AG09309 (cell line): ENCODE measurements at places on chromosomes 11 and 22.

- DNase-seq = no peak
These were observed 811.0 kb downstream of the METTL15 start for GRCh38 chr11:28919194-28919593.

DNA sequence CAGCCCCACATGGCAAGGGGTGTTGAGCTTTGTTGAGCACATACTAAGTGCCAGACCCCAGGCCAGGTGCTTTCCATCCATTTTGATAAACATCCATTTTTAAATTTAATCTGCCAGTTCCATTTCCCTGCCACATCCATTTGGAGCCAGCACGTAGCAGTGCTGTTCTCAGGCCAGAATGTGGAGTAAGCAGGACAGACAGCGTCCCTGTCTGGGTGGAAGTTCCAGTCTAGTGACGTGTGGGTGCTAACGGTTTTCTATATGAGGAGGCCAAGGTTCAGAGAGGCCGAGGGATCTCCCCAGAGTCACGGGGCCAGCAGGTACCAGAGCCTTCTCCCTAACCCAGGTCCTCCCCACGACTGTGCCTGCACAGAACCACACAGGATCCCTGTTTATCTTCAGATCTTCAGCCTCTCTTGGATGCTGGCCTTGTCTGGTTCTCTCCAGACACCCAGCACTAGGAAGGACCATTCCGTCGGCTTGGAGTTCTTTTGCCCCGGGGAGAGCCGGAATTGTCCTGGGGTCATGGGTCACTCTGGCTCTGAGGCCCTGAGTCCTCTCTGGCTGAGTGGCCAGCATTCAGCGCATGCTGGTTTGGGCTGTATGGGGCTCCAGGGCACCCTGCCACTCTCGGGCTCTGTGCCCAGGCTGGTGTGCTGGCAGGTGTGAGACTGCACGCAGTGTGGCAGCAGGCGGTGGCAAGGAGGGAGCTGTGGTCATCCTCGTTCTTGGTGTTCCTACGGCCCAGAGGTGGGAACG is 63.6 kb upstream of the PPARA start:
- no peak for DNase-seq

- no peak for DNase-seq
These were observed 57.6 kb downstream of the KCNC1 start for GRCh38 chr11:17792161-17792560.

GRCh38 chr11:116353589-116353988 is 419.2 kb downstream of the BUD13 start:
- DNase-seq = no peak

GRCh38 chr11:119380160-119380826 is 1.2 kb downstream of the USP2 start:
- DNase-seq = no peak

DNA sequence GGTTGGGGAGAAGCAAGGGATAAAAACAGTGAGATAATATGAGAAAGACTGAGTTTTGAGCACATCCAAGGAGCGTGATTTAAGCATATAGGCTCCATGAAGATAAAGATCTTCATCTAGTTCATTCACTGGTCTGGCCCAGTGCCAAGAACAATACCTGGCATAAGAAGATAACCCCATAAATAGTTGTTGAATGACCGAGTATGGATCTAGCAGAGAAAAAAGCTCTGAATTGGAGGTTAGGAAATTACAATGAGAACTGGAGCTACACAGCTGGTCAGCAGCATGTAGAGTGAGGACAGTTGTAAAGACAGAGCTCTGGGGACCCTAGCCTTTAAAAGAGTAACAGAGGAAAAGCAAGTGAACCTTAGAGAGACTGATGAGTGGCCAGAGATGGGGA is 33.0 kb upstream of the PAK1 start:
- no peak for DNase-seq

DNA sequence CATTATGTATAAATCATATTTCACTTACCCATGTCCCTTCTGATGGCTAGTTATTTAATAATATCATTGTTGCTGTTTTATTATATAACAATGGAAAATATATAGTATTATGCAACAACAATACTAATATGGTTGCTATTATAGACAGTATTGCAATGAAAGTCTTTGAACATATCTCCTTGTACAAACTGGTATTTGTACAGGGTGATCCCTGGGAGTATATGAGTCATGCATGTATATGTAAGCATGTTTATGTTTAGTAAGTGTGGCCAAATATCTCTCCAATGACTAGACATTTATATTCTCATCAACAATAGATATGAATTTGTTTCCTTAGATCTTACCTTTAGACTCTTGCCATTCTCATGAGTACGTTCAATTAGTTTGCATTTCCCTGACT is 55.9 kb downstream of the KCNC1 start:
- DNase-seq = no peak

- DNase-seq = no peak
These were observed 59.7 kb upstream of the CLPB start for GRCh38 chr11:72494109-72494429.

GRCh38 chr11:342328-342727 is 21.7 kb upstream of the IFITM3 start:
- no peak for DNase-seq

- DNase-seq = no peak
These were observed at the start of gene ARHGAP42 for GRCh38 chr11:100687054-100687629. Gene ARHGAP42 (plus strand): TSS chr11:100687288. CDS start chr11:100687679, 391 bp downstream.

GRCh38 chr11:86630229-86630981 is 42.0 kb downstream of the ME3 start:
- no peak for DNase-seq

GRCh38 chr11:12079726-12080556 is 30.4 kb upstream of the MICAL2 start:
- peak; percentile 97 for DNase-seq

- DNase-seq = no peak
These were observed 196.4 kb downstream of the SBF2 start for GRCh38 chr11:10097615-10098014.

GRCh38 chr11:45988921-45989320 is 66.5 kb downstream of the LARGE2 start:
- no peak for DNase-seq

GRCh38 chr22:49936973-49937757 is 18.7 kb downstream of the CRELD2 start:
- DNase-seq = no peak

- no peak for DNase-seq
These were observed 66.7 kb downstream of the BID start for GRCh38 chr22:17707526-17707925.

DNA sequence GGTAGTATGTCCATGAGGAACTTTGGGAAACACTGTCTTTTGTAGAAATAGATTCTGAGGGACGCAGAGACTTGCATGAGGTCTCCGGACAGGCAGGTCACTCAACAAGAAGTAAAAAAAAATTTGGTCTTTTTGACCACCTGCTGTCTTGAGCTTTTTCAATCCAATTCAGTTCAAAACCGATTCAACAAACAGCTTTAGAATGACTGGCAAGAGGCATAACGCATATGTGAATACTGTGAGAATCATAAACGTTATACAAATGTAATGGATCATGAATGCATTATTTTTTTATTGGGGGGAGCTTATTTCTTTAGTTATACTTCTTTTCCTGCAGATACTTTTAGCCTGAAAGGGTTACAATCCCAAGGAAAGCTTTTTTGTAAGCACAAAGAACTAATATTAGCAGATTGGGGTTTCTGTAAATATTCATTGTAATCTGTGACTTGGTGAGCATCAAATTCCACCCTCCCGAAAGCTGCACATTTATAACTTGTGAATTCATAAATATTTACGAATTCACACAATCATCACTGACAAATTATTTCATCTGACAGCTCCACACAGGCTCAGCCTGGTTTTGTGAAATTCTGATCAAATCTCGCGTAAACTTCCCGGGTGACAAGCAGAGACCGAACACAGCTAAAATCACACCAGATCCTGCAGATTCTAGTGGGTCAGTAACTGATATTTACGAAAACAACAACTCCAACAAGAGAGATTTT is 507.7 kb downstream of the MN1 start:
- no peak for DNase-seq

GRCh38 chr11:72222106-72222891 is 2.3 kb upstream of the INPPL1 start:
- DNase-seq = no peak

DNA sequence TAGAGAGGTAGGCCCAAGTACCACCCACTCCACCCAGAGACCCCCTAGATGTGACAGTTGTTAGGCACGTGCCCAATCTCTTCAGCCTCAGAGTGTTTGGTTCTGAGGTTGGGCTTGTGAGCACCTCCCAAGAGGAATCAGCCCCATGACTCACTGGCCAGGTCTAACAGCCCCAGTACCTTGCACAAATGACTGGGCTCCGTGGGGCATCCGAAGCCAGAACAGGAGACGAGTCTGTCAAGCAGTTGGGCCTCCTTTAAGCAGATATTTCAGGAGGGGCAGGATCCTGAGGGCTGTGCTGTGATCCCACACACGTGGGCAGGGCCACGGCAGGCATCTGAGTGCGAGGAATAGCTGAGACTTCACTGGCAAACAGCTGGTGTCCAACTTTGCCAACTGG is 29.1 kb upstream of the FGF19 start:
- DNase-seq = no peak

DNA sequence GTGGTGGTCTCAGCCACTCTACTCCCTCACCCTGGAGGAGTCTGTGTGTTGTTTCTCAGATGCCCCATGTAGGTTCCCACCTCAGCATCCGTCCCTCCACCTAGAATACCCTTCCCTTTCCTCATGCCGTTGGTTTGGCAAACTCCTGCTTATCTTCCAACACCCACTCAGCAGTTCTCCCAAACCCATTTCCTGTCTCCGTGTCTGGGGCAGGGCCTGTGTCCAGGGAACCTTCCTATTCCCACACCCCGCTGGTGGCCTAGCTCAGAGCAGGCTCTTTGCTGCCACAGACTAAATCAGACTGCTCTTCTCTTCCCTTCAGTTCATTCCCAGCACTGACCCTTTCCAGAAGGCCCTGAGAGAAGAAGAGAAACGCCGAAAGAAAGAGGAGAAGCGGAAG is 7.5 kb upstream of the SREBF2 start:
- DNase-seq = no peak

GRCh38 chr11:36214976-36215692 is 74.1 kb downstream of the COMMD9 start:
- DNase-seq = no peak

GRCh38 chr11:94866231-94866822 is 98.2 kb downstream of the AMOTL1 start:
- DNase-seq = no peak

DNA sequence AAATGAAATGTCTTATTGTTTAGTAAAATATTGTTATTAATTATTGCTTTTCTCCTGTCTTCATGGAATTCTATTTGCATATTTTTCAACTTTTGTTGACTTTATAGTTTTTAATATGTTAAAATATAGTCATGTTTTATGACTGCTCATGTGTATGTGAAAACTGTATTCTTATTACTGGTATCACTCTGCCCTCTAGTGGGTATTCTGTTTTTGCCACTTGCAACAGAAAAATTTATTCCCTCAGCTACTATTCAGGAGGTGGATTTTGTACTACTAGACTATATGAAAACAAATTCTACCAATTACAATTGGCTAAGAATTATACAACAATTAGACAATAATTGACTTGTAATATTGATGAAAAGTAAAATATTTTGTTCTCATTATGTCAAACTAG is 45.0 kb downstream of the OR4C6 start:
- no peak for DNase-seq

DNA sequence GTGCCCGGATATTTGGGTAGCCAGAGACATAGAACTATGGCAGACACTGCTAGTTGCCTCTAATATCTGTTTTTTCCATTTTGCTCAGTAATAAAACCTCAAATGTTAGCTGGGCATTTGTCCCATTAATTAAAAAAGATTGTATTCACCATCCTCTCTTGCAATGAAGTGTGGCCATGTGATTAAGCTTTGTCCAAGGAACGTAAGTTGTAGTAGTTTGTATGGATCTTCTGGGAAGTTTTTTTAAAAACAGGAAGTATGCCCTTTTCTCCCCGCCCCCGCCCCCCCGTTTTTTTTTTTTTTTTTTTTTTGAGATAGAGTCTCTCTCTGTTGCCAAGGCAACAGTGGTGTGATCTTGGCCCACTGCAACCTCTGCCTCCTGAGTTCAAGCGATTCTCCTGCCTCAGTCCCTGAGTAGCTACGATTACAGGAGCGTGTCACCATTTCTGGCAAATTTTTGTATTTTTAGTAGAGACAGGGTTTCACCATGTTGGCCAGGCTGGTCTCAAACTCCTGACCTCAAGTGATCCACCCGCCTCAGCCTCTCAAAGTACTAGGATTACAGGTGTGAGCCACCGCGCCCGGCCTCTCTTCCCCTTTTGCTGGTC is 1.7 kb upstream of the TMEM135 start:
- DNase-seq = no peak

- DNase-seq = no peak
These were observed 1.3 kb upstream of the DCHS1 start for GRCh38 chr11:6656936-6657335.

DNA sequence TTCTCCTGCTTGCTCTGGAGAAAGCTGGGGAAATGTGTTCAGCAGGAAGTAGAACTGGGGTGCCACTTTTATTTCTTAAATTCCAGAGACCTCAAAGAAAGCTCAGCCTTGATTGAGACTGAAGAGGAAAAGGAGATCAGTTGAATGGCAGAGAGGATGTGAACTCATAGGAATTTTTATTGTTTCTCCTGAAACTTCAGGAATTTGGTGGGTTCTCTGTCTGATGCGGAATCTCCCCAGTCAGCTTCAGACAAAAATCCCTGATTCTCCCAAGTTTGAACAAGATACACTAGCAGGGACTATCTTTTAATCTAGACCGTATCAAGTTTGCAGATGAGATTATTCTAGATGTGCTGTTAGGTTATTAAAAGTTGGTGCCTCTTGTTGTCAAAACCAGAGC is 23.0 kb downstream of the EHF start:
- no peak for DNase-seq

DNA sequence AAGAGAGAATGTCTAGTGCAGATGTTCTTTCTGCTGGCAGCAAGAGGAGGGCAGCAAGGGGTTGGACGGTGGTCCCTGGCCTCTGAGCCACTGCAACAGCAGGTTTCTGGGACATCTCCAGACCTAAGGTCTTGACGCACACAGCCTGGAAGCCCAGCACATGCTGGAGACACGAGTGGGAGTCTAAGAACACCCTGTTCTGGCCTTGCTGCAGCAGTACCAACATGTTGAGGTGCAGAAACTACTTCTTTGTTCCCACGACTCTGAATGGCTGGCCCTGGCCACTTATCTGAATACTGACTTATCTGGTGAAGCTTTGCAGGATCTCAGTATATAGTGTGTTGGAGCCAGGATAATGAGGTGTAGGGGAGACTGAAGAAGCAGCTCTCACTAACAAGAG is 6.8 kb downstream of the MICAL2 start:
- DNase-seq = no peak

DNA sequence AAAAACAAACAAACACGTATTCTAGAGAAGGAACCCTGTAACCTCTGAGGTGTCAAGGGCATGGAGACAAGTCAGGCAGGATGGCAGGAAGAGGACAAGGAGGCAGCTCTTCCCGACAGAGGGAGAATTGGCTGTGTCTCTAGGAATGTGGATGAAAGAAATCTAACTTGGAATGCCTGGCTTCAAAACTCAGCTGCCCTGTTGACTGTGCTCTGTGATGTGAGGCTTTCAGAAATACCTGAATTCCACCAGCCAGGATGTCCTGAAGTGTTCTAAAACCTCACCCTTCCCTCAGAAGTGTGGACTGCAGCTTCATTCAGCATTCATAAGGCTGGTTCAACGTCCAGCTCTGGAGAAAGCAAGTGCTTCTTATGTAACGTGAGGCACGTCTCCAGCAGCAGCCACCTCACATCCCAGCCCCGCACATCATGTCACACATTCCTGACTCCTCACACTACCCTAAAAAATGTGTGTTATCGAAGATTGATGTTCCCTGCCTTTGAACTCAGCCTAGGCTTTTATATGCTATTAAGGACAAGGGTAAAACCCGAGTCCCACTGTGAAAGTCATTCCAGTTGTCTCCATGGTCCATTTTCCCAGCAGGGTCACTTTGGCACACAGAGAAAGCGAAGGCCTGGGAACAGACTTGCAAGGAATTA is 398.9 kb downstream of the ETS1 start:
- DNase-seq = no peak

GRCh38 chr11:86738568-86738967 is 61.8 kb upstream of the PRSS23 start:
- no peak for DNase-seq
